Activated CD4-positive, alpha-beta T cell treated with anti-CD3 and anti-CD28 coated beads, Interleukin-2, Interleukin-4, amounts not matched to agents 100 ng/mL and 50 ng/mL, durations not matched to agents 16 hours and 8 hours (primary cell): ENCODE measurements at places on chromosomes 7 and 10.

GRCh38 chr10:1159131-1160061 is 103.2 kb downstream of the WDR37 start:
- DNase-seq = no peak

GRCh38 chr7:142808461-142808801 is 37.7 kb downstream of the PRSS2 start:
- no peak for DNase-seq

- peak; percentile 17 for DNase-seq
Measured at GRCh38 chr7:14834883-14835282, 67.7 kb downstream of the DGKB start.

- DNase-seq = no peak
Measured at GRCh38 chr10:4453950-4454349, 372.1 kb upstream of the AKR1E2 start.

GRCh38 chr10:1605999-1606940 is 131.1 kb downstream of the ADARB2 start:
- no peak for DNase-seq

GRCh38 chr10:25017661-25018060 is 1.2 kb downstream of the THNSL1 start:
- no peak for DNase-seq

DNA sequence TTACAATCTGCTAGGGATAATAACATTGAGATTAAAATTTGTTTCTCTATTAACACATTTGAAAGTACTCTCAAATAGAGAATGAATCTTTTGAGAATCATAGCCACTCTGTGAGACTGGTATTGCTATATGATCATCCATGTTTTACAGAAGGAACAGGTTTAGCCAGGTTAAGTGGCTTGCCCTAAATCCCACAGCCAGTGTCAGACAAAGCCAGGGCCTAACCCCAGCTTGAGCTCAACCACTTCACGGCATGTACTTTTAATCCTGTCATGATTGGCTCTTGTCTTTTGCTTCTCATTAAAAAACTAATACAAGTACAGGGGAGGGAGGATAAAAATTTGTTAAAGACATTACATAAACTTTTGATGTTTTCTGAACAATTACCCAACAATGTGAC is 3.8 kb upstream of the ZNRF2 start:
- DNase-seq = no peak

- DNase-seq = no peak
Measured at GRCh38 chr10:69475433-69475830, 24.2 kb downstream of the TSPAN15 start.

GRCh38 chr7:132520591-132521280 is 55.5 kb downstream of the PLXNA4 start:
- DNase-seq = no peak

GRCh38 chr7:29989257-29989995 is at the start of gene SCRN1:
Gene SCRN1 (minus strand): TSS chr7:29989801. CDS start chr7:29969067, 20,734 bp downstream.
- no peak for DNase-seq

DNA sequence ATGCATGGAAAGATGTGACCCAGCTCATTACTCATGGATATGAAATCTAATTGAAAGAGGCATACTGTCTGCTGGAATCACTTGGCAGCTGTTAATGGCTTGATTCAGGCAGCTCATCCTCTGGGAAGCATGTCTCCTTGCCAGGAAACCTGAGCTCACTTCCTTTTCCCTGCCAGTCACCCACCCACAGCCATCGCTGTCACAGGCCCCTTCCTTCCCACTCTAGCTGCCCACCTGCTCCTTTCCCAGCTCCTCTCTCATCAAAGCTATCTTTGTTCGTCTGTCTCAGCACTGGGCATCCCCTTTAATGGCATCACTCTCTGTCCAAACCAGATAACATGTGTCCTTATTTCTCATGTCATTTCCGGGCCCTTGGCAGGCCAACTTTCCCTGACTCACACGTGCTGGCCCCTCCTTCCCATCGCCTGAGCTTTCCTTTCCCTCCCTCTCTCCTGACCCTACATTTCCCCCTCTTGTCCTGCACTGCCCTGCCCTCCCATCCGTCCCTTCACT is 721.9 kb downstream of the TNS3 start:
- no peak for DNase-seq

- DNase-seq = no peak
Measured at GRCh38 chr10:44292390-44293002, 92.4 kb downstream of the CXCL12 start.

DNA sequence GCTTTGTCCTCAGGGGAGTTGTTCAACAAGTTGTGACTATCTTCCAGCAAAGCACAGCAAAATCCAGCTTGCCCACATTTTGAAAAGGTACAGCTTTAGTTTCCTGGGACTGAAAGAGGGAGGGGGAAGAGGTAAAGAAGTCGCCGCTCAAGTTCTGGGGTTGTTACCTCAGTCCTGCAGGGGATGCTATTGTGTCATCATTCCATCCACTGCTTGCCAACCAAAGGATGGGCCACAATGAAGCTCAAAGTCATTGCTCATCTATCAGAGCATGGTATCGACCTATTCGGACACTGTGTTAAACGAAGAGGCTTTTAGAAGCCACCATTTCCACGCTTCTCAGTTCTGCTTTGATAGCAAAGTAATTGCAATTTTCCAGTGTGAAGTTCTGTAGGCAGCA is 34.3 kb downstream of the NPY start:
- DNase-seq = no peak

DNA sequence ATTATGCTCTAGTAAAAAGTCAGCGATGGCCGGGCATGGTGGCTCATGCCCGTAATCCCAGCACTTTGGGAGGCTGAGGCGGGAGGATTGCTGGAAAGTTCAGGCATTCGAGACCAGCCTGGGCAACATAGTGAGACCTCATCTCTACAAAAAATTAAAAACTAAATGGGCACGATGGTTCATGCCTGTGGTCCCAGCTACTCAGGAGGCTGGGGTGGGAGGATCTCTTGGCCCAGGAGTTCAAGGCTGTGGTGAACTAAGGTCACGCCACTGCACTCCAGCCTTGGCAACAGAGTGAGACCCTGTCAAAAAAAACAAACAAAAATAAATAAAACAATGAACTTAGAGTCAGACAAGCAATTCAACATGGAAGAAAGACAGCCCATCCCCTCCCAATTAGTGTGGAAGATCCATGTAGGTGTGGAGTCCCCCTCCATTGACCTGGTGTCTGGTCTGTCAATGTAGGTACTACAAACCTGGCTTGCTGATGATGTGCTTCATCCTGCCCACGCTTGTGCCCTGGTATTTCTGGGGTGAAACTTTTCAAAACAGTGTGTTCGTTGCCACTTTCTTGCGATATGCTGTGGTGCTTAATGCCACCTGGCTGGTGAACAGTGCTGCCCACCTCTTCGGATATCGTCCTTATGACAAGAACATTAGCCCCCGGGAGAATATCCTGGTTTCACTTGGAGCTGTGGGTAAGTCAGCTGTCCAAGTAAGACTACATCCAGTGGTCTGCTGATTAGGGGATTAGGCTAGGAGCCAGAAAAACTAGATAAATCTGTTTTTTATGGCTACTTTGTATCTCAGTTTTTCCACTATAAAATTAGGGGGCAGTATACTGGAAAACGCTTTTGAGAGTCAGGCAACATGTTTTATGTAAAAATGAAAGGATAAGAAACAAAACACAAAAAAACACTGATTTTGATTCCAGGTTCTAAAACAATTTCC is 9.3 kb downstream of the SCD start:
- DNase-seq = no peak

DNA sequence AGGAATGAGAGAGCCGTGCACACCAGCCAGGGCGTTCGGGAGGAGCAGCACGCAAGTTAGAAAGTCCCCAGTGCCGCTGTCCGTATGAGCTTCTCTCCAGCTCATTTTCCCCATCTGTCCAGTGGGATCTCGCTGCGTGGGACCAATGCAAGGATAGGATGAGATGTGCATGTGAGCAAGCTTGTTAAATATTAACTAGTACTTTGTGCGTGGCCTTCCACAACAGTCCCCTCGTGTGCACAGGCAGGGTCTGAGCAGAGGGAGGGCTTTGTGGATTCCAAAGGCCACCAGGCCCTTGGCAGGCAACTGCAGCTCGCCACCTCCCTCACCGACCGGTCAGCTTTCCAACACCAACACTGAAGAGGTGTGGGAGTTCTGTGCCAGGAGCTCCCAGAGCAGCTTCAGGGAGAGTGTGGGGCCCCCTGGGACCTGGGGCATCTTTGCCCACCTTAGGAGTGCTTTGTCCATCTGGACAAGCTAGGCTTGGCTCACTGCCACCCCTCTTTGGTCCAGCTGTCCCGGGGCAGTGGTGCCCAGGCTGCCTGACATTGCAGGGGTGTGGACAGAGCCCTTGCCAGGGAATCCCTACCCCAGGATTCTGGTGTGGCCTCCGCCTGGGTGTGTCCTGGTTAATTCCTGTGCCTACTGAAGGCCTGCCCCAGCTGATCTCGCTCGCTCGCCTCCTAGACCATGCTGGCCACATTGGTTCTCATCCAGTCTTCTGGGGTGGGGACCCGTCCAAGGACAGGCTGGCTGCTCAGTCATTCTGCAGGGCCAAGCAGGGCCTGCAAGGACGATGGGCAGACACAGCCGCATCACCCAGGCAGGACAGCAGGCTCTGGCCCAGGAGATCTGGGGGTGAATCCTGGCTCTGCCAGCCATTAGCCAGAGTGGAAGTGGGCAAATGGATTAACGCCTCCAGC is 5.3 kb downstream of the FAM20C start:
- no peak for DNase-seq

DNA sequence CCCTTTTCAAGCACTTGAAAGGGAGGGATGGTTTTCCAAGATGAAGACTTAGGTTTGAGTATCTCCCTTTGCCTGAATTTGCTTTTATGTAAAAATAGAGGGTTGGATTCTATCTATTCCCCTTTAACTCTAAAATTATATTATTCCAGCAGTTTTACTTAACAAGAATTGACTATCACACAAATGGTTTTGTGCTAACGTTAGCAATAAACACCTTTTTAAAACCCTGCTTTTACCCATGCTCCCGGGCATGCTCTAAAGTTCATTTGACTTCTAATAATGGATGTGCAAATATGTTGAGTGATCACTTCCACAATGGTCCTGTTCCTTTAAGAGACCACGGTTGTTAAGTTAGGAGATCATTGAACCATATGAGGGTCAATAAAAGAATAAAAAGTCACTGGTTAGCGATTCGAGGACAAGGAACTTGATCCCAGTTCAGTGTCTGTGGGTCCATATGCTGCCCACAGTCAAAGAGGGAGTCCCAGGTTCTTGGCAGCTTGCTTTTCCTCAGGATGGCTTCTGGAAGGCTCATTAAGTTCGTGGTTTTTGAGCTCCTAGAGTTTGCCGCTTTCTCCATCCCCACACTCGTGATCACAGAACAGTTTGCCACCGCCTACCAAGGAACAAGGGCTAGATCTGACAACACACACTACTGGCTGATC is at the start of gene TMEM236:
TSS of gene TMEM236 (plus strand) at position 421 of the 665 bp plus-strand sequence. CDS start at position 516, 95 bp downstream.
- no peak for DNase-seq

- DNase-seq = no peak
Measured at GRCh38 chr7:497946-498655, 21.5 kb downstream of the PDGFA start.

- DNase-seq = no peak
Measured at GRCh38 chr7:152329469-152329868, 106.3 kb downstream of the KMT2C start.

DNA sequence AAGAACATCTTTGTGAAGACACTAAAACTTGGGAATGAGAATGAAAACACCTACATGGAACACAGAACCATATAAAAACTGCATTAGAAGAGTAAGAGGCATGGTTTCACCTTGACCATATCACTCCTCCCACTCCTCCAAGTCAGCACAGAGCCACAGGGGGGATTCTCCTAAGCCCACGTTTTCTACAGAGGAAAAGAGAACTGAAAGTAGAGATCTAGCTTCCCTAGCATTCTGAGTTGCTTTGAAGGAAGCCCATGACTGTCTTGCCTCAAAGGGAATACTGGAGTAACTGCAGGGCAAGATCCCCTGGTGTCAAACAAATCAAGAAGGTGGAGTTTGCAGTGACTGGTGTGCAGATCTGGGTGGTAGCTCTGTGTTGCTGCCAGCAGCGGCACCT is 43.9 kb downstream of the HBP1 start:
- no peak for DNase-seq

DNA sequence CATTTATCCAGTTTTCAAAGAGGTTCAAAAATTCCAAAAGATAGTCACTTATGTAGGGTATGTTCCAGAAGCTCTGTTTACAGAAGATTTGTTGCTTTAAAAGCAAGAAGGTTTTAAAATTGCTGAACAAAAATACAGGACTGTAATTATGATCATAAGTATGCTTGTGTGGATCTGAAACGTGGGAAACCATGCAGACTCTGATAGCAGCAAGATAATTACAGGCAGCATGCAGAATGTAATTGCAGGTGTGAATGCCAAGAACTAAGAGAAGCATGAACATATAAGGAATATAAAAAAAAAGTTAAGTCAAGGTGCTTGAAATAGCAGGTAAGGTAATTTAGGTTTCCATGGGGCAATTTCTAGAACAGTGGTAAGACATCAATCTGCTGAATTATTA is 405.7 kb downstream of the ARL4A start:
- no peak for DNase-seq

DNA sequence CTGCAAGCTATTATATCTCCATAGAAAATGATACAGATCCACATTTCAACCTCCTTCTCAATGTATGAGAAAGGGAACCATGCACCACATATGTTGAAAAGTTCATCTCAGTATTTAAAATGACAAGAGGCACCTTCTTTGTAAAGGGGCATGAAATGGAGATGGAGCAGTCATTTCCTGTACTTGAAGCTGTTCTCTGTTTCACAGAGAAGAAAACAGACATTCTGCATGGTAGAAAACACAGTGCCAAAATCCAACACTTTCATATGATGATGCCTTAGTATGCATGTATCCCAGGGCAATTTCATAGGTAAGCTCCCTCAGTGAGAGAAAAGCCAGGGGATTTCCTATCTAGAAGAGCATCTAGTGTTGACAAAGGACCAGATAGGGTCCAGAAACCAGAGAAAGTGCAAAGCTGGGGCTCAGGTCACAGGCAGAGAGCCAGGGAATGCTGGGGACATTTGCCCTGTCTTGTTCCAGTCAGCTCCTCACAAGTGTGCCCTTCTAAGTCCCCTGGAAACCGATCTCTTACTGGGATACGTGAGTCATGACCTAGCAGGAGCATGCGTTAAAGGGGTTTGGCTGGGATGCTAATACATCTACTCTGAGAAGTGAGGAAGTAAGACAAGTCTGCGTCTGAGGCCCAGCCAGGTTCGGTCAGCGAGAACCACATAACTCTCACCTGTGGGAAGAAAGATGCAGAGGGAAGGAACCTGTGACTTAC is 118.7 kb downstream of the ICA1 start:
- no peak for DNase-seq

- no peak for DNase-seq
Measured at GRCh38 chr7:136874393-136875032, 6.1 kb downstream of the CHRM2 start.
